ENCODE measurements at places on chromosomes 1 and 21.

DNA sequence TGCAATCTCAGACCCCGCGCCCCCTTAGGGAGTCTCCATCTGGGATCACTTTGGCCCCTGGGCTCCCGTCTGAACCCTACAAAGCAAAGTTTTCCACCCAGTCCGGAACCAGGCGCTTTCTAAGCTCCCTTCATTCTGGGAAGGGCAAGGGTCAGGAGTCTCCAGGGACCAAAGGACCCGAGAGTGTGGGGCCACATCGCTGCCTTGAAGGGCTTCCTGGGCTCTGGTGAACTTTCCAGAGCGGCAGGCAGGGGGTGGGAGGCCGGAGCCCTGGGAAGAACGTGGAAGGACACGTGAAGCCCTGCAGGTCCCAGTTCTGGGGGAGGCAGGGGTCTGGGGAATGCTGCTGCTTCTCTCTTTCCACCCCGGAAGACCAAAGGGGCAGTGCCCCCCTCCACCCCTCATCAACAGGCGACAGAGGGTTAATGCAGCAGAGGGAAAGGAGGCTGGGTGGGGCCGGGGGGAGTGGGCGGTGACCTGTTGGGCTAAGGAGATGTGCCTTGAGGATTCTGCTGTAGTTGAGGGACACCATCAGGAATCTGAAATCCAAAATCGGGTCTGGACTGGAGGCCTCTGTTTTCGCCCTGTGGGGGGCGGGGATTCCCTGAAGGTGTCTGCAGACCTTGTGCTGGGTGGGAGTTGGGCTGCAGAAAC is 734 bp downstream of the CDK18 start:
- no peak for DNase-seq

- DNase-seq, result no peak
These were observed 387.2 kb upstream of the VAMP3 start for GRCh38 chr1:7383671-7384520.

DNA sequence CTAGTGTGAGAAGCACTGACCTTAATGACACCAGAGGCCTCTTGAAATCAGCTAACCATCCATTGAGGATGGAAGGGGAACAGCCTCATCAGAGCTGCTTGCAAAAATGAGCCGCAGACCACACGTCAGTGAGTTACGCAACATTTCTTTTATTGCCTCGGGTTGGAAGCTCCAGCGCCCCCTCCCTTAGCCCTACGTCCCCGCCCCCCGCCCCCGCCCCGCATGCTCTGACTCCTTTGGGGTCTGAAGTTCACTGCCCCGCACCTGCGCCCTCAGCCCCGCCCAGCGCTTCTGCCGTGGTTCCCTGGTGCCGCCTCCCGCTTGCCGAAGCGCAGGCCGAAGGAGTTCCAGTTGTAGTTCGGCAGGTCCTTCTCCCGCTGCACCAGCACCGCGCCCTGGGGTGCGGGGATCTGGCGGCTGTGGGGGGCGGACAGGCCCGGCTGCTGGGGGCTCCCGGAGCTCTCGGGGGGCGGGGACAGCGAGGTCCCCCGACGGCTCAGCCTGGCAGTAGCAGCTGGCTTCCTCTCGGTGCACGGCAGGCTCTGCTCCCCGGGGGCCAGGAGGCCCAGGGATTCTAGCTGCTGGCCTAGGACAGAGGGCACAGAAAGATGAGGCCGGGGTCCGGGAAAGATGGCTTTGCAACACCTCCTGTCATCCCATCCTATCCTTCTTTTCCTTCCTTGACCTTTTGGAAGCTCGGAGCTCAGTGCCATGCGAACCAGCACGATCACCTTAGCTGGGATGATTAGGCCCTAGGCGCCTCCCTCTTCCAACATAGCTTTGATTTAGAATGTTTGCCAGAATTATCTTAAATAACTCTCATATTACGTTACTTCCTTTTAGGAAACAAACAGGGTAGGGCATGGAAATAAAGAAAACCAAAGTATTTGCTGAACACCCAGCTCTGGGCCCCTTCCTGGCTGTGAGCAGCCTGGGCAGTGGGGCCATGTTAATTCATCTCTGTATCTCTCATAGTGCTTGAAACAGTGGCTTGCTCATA is 5.8 kb downstream of the KISS1 start:
- DNase-seq, result no peak

DNA sequence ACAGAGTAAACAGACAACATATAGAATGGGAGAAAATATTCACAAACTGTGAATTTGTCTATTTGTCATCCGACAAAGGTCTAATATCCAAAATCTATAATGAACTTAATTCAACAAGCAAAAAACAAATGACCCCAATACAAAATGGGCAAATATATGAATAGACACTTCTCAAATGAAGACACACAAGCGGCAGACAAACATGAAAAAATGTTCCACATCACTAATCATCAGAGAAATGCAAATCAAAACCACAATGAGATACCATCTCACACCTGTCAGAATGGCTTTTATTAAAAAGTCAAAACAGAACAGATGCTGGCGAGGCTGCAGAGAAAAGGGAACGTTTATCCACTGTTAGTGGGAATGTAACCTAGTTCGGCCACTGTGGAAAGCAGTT is 72.7 kb downstream of the SMYD3 start:
- no peak for DNase-seq

DNA sequence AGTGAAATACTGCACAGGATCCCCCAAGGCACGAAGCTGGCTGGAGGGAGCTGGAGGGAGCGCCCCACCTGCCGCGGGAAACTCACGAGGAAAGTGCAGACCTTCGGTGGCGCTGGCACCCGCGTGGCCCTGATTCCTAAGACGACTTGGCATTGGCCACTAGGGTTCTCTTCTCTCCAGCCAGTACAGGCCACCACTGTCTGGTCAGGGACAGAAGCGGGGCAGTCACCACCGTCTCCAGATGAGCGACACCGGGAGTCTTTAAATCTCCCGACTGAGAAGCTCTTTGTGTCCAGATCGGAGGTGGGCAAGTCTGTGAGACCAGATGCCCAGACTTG is 19.2 kb upstream of the CHIA start:
- no peak for DNase-seq

DNA sequence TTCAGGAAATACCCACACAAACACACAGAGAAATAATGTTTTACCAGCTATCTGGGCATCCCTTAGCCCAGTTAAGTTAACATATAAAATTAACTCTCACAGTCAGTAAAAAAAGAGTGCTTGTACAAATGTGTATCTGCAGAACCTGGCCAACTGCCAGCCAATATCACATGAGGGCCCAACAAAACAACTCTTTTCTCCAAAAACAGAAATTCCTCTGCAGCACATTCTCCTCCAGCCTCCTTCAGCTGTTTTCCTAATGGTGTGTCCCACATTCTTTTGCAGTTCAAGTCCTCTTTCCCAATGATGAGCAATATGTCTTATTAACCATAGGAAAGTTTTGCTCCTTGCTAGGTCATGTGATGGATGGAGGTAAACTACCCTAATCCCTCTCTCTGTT is 75.5 kb downstream of the LRRC7 start:
- no peak for DNase-seq

DNA sequence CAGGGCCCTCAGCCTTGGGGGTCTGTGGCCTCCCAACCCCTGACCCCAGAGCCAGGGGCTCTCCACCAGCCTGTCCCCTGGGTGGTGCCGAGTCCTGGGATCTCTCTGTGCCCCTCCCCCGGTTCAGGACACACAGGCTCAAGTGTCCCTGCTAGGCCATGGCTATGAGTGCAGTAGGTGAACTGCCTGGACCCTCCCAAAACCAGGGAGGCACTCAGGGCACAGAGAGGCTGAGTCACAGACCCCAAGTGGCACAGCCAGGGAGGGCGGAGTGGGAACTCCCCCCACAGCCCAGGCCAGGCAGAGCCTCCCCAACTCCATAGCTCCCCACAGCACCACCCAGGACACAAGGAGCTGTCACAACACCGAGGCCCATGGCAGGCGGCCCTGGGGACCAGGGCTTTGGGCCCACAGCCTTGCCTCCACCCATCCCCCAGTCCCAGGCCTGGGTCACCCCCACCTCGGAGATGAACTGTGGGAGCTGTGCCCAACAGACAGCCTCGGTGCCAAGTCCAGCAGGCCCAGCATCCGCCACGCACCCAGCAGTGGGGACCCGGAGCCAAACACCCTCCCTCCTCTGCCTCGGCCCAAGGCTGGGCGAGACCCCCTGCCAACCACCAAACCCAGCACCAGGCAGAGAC is 3.2 kb downstream of the DVL1 start:
- no peak for DNase-seq

GRCh38 chr1:23751050-23751814 is 8.0 kb downstream of the ELOA start:
- peak; percentile 20 for DNase-seq

GRCh38 chr1:165900576-165901380 is 73.4 kb downstream of the UCK2 start:
- DNase-seq, result no peak

DNA sequence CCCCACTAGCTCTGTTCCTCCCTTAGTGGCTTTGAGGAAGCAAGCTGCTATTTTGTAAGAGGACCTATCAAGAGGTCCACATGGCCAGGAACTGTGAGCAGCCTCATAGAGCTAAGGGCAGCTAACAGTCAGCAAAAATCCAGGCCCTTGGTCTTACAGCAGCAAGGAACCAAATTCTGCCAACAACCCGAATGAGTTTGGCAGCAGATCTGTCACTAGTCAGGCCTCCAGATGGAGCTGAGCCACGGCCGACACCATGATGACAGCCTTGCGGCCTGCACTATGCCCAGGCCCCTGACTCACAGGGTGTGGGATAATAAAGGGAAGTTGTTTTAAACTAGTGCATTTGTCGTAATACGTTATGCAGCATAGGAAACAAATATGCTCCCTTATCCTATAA is 28.0 kb upstream of the H3-3A start:
- DNase-seq, result peak; percentile 98

- DNase-seq, result no peak
These were observed 12.9 kb upstream of the SELENON start for GRCh38 chr1:25786887-25787759.

DNA sequence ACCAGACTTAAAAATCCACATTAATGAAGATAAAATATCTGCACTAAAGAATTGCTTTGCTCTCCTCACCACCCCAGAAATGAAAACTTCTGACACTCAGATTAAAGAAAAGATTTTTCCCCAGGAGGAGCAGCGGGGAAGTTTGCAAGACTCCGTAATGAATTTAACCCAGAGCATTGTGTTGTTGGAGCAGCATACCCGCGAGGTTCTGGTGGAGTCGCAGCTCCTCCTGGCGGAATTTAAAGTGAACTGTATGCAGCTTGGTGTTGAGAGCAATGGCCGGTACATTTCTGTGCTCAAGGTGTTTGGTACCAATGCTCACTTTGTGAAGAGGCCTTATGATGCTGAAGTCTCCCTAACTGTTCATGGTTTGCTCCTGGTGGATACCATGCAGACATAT is 46.4 kb downstream of the VPS13D start:
- no peak for DNase-seq

DNA sequence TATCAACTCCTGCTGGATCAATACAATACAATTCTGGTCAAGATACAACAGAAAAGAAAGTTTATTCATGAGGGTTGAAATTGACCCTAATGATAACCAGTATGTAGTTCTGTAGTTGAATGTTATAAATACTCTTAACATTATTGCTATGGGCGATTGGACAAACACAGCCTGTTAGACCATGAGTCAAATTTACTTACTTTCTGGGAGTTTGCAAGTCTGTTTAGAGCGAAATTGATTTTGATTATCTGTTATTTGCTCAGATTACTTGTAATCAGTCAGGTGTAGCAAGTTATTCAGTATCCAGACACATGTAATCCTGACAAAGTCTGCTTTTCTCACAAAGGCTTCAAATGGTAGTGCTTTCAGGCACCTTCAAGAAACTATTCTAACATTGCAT is 216.6 kb upstream of the B3GALT2 start:
- DNase-seq, result no peak

DNA sequence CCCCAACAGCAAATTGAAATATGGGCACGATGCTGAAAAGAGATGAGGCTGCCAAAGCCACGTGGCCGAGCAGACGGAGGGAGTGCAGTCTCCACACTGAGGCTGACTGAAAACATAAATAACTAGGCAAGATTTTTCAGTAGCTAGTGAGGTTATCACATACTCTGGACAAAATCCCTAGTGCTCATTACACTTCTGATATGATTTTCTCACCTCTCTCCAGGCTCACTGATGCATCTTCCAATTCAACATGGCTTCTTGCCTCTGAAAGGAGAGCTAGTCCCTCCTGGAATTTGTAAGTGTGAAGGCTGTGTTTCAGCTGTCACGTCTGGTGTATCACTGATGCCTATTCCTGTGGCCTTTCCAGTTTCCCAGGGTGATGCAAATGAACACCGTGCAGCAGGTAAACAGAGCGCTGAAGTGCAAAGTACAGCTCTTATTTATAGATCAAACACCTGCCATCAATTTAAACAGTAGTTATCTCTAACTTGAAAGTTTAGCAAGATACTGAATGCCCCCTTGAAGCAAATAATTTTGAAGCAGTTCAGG is 656.1 kb downstream of the KIF26B start:
- no peak for DNase-seq

- DNase-seq, result no peak
These were observed 853.9 kb downstream of the KCNT2 start for GRCh38 chr1:195754303-195754702.

- no peak for DNase-seq
These were observed 220.6 kb downstream of the CHRM3 start for GRCh38 chr1:239606850-239607400.

DNA sequence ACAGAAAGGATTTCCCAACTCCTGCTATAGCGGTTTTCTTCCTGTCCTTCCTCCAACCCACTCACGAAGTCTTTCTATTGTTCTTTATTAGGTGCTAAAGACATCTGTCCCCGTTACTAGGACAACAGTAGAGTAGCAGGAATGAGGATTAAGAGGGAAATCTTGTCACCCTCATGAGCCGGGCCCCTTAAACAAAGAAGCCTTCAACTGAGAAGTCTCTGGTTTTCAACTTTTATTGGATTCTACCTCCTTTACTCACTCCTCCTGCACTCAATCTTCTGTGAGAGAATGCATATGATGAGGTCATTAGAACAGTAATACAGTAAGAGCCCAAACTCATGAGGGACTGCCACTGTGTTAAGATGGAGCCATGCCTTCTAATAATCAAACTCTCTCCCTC is 206.3 kb downstream of the OMA1 start:
- no peak for DNase-seq

- no peak for DNase-seq
These were observed 2.4 kb downstream of the DTL start for GRCh38 chr1:212037900-212038299.

DNA sequence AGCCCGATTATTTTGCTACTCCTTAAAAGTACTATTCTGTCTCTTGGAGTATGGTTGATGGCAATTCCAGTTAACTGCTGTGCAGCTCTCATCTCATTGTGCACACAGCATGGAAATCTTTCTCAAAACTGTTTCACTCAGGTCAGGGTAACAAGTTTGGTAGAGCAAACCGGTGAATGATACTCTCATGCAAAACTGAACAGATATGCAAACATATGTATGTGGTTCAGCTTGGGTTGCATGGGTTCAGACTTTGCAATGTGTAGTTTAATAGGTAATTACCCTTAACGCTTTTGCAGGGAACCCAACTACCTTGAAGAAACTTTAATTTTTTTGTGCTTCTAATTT is 2.2 kb downstream of the GADD45A start:
- no peak for DNase-seq

- no peak for DNase-seq
These were observed 158.3 kb downstream of the KAZN start for GRCh38 chr1:14756589-14757285.
